ENCODE measurements at places on chromosomes 5 and 9.

DNA sequence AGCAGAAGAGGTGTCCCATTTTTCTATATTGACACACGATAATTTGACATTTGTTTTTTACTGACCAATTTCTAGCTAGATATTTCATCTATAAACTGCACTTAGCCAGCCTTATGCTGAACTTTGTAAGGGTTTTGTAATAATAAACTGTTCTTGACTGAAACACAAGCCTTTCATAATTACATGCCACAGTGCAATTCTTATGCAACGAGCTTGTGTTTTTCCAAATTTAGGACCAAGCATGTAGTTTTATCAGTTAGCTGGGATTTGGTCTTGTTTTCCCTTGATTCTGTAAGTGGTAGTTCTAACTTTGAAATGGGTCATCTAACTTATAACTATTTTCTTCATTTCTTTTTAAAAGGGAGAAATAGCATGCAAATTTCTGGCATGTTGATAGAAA is 1.3 kb upstream of the LURAP1L start:
- no peak for DNase-seq

GRCh38 chr5:55037890-55038289 is 13.8 kb downstream of the GZMK start:
- no peak for DNase-seq

GRCh38 chr5:169804861-169805260 is 167.8 kb downstream of the DOCK2 start:
- DNase-seq = no peak

GRCh38 chr5:113336975-113337374 is 97.8 kb downstream of the TSSK1B start:
- peak; percentile 39 for DNase-seq

GRCh38 chr9:34372467-34373011 is 4.2 kb downstream of the MYORG start:
- peak; percentile 74 for DNase-seq

GRCh38 chr9:124535846-124536245 is 28.6 kb upstream of the NR5A1 start:
- DNase-seq = no peak

- DNase-seq = no peak
Measured at GRCh38 chr5:42745856-42746255, 10.8 kb upstream of the CCDC152 start.

DNA sequence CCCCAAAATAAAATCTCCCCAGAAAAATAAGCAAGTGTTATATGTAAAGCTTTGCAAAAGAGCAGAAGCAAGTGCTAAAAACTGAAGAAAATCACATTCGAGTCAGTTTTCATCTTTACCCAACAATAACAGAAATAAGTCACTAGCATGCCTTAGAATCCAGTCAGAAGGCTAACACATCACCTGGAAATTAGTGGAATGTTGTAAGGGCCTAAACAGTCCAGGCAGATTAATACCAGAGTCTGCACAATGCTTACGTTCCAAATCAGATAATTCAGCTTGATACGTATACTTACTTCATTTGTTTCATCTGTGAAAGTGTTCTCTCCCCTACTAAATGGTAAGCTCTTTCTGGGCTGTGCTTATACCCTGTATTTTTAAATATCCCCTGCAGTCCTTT is 42.7 kb downstream of the SUSD1 start:
- DNase-seq = no peak

DNA sequence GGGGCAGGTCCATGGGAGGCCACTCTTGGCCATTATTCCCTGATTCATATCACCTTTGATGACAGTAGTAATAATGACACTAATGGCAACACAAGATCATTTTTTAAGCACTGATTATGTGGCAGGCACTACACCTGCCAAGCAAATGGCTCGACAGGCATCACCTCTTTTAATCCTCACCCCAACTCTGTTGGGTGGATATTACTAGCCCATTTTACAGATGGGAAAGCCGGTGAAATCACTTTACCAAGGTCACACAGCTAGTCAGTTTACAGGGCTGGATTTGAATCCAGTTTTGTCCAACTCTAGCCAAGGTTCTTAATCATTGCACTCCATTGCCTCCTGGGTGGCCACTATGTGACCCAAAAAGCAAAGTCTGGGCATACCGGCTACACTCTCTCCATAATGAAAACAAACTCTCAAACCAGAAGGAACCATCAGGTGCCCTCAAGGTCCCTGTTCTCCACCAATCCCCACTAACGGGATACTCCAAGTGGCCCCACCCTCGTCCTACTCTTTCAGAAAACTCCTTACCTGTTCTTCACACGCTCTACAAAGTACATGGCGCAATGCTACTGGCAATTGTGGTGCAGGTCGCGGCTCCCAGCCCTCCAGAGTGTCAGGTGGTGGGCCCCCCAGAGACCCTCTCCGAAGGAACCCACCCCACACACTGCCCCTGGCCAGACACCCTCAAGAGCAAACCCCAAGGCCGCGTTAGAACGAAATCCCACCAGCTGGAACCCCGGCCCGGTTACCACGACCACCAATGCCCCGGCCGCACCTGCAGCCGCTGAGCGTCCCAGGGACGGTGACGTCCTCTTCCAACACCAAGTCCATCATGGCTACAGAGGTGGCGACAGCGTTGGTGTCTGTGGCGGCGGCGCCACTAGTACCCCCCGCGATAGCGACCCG is 572 bp downstream of the CDK5RAP2 start:
- DNase-seq = no peak

DNA sequence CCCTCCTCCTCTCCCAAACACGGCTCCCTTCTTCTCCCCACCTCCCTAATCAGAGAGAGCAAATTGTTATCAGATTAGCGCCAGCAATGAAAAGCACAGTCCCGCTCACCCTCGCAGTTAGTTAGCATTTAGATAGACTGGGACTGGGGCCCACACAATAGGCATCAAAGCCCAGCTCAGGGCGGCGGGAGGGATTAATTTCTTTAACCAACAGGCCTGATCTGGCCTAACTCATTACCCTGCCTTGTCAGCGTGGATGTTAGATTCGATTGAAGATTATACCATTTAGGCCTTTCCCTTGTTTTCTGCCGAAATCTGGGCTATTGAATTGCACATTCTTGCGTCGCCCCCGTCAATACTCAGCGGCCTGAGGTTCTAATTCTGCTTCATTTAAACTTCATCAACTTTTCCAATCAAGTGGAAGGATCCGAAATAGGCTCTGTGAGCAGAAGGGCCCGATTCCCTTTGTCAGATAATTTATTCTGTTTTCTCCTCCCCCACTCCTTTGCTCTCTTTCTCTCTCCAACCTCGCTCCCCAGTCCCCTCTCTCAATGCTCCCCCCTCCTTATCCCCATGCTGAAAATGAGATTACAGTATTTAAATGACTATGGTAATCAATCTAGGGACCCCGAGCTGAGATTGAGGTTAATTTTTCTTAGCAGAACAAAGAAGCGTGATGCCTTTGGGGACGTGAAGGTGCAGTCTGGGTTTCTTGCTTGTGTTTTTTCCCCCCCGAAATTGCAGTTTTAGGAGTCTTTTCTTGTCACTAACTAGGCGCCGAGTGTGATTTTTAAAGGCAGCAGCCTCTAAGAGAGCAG is 15.1 kb downstream of the CFAP77 start:
- DNase-seq = peak; percentile 65

- peak; percentile 45 for DNase-seq
Measured at GRCh38 chr9:131410044-131410491, 16.2 kb downstream of the PRRC2B start.

GRCh38 chr5:61659221-61659696 is 327.2 kb downstream of the ZSWIM6 start:
- DNase-seq = peak; percentile 45

DNA sequence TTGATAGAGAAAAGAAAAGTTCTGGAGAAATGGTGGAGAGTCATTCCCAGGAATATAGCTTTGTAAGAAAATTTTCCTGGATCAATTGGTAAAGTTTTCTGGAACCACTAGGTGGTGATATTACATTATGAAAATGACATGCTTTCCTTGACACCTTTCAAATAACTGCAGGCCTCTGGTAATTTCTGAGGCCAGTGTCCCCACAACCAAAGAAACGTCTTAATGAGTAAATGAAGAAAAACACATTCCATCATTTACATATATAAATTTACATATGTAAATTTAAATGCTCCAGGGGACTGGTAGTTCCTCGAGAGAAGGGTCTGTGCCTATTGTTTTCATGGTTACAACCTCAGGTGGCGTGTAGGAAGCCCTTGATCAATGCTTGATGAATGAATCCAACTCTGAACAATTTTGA is 17.2 kb upstream of the RGS3 start:
- peak; percentile 82 for DNase-seq

DNA sequence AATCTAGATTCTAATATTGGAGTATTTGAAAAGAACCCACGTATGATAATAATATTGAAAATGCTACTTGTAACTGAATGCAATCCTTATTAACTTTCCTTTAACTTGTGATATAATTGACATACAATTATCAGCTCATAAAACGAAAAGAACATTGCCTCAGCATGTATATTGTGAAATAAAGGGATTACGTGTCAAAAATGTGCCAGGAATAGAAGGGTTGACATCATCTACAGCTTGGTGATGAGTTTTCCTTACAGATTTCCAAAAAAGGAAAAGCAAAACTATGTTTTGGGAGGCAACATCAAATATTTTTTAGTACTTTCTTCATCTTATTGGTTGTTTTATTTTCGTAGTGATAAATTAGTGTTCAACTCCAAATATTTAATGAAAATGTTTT is 266.0 kb upstream of the PTGER4 start:
- DNase-seq = no peak

DNA sequence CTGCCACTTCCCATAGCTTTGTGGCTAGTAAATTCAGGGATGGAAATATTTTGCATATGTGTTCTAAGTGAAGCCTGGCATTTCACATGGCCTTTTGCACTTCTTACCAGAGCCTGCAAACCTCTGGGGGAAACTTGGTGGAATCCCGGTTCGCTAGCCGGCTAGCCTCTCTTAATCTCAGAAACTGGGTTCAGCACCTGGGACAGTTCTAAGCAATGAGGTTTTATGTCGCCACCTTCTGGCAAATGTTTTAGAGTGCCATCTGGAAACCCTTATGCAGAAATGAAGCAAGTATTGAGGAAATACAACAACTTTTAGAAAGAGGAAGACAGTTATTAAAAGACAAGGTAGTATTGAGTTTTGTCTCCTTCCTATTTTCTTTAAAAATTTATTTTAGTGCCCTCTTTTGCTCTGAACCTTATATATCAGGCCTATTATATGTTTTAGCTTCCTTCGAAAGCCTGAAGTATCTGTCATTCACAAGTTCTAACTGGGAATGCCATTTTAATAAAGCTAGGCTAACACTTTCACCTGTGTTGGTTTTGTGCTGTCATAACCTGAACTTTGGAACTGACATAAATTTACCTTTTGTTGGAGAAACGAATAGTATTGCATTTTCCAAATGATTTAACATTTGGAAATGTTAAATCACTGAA is 963 bp upstream of the HTR1A start:
- peak; percentile 94 for DNase-seq

- no peak for DNase-seq
Measured at GRCh38 chr5:78411586-78411985, 51.2 kb downstream of the SCAMP1 start.

GRCh38 chr5:160271396-160271795 is 41.0 kb downstream of the CCNJL start:
- peak; percentile 32 for DNase-seq
